ENCODE measurements at places on chromosomes 11 and 22.

DNA sequence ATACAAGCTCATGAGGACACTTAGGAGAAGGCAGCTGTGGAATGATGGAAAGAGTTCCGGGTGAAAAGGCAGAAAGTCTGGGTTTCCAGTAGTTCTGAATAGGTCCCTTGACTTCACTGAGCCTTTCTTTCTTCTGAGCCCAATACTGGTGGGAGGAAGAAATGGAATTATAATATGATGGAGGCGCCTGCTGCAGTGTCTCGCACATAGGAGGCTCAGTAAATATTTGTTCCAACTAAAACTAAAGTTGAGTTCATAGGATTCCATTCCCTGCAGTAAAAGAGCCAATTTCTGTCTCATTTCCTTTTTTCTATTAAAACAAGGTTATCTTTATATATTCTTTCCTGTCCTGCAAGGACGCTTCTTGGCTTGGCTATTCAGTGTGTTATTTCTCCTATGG lies 5.2 kb upstream of the CLMP start:
- no peak for DNase-seq

GRCh38 chr22:36277482-36278291 lies 24.8 kb downstream of the APOL1 start:
- DNase-seq, result no peak

DNA sequence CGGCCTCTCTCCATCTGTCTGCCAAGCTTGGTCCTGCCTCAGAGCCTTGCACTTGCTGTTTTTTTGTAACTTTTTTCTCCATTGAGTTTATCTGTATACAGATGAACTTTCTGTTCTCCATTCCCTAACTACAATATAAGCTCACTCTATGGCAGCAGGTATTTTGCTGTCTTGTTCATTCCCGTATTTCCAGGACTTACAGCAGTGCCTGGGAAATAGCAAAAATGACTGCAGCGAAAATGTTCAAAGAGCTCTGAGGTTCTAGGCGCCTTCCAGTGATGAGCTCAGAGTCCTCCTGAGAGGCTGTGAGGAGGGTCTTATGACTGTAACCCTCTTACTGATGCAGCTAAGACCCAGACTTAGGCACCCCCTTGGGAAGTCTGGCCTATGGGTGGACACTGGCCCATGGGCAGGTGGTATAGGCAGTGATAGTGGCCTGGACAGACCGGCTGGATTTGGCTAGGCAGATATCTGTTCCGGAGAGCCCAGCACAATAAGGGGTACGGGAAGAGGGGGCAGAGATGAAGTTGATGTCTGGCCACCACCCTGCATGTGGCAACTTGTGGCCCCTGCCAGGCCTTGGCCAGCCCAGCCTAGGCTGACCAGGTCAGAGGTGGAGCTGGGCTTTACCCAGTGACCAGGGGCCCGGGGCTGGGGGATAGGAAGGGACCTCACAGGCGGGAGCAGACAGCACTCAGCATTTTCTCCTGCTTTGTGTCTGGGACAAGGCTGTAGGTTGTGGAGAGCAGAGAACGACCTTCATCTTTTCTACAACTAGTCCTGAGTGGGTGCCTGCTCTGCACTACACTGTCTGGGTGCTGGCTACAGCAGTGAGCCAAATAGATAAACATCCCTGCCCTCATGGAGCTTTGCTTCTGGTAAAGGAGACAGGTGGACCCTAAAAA lies 4.6 kb downstream of the ATF4 start:
- no peak for DNase-seq

GRCh38 chr11:95055283-95055897 lies 6.2 kb downstream of the KDM4F start:
- DNase-seq, result no peak

- no peak for DNase-seq
Observed at GRCh38 chr11:70040452-70040851, 37.7 kb upstream of the ANO1 start.

DNA sequence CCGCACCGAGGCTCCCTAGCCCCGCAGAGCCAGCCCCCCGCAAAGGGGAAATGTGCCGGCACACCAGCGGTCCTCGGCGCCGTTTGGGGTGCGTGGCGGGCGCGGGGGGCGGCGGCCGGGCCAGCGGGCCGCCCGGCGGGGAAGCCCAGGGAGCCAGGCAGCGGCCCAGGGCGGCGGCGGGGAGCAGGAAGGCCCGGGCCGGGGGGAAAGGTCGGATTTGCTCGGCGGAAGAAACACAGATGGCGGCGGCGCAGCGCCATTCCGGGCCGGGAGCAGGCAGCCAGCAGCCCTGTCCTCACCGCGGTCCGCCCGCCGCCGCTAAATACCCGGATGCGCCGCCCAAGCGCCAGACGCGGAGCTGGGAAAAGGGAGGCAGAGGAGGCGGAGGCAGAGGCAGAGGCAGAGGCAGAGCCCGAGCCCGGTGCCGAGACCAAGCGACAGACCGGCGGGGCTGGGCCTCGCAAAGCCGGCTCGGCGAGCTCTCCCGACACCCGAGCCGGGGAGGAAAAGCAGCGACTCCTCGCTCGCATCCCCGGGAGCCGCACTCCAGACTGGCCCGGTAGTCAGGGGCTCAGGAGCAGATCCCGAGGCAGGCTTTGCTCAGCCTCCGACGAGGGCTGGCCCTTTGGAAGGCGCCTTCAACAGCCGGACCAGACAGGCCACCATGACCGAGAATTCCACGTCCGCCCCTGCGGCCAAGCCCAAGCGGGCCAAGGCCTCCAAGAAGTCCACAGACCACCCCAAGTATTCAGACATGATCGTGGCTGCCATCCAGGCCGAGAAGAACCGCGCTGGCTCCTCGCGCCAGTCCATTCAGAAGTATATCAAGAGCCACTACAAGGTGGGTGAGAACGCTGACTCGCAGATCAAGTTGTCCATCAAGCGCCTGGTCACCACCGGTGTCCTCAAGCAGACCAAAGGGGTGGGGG lies 2.6 kb upstream of the GCAT start:
- DNase-seq, result no peak

GRCh38 chr11:67510023-67510345 lies 2.0 kb upstream of the CDK2AP2 start:
- DNase-seq, result no peak

- no peak for DNase-seq
Observed at GRCh38 chr11:35337136-35337913, 82.0 kb downstream of the SLC1A2 start.

DNA sequence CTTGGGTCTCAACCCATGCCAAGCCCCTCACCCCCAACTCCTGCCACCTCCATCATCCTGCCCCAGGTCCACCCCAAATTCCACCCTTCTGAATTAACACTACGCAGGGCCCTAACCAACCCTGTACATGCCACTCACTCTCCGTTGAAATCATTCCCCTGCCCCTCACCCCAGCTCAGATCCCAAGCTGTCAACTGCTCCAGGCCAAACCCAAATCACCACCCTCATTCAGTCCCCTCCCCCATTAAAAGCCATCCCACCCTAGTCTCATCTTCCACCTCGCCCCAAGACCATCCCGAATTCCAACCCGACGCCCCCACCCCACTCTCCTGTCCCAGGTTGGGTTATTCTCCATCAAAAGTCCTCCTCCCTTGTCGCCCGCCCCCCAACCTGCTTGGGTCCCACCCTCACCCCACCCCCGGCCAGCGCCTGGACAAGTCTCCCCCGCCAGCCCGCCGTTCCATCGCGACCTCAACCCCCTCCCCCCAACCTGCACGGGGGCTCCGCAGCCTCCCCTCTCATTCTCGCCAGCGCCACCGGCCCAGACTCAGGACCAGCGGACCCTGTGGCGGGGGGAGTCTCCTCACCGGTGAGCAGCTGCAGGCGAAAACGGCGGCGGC lies 466 bp downstream of the FAM168A start:
- no peak for DNase-seq

DNA sequence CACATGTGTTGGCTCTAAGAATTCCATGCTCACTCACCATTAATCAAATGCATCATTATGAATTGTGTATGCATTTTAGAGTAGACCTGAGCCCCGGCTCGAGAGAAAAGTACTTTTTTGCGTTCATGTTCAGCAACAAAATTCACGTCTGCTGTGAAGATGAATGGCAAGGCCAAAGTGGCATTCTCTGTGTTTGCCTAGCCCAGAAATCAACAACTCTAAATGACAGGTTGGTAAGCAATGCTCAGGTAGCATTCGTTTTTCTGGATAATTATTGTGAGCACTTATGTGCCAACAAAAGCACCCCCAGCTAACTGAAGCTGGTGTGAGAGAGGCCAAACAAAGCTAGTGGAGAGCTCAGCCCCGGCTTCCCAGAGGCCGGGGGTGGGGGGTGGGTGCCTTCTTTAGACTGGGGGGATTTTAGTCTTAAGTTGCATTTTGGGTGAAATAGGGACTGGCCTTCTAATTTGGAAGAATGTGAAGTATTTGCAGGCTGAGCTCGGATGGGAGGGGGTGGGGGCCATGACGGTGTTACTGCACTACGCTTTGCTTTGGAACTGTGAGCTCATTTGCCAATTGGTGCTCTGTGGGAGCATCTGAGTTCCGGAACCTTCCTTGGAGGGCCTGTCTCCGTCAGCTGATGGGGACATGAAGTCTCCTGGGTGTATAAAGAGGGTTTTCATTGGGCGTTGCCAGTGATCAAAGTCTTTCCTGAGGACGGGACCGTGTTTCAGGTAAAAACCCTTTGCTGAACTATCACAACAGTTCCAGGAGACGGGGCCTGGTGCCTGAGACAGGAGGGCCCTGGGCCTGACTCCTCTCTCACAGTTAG lies 29.0 kb upstream of the ALX4 start:
- no peak for DNase-seq

- no peak for DNase-seq
Observed at GRCh38 chr22:40285513-40285912, 60.8 kb upstream of the ADSL start.

- no peak for DNase-seq
Observed at GRCh38 chr11:68145120-68145866, 24.1 kb upstream of the CHKA start.

GRCh38 chr11:108906826-108907225 lies 242.0 kb downstream of the DDX10 start:
- DNase-seq, result no peak

DNA sequence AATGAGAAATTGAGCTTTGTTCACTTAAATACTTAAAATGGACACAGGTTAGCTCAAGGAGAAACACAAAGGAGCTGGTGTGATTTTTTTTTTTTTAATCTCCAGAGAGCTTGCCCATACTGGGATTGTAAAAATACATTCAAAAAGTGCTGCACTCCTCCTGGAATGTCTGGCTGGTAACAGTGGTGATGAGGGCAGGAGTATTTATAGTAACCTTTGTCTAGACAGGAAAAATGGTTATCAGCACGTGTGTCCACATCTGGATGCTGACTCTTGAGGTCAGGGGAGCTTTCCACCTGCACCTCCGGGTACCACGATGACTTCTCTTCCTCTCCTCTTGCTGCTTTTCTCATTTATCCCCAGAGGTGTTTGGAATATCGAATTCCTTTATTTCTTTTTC lies 30.1 kb downstream of the EXT2 start:
- DNase-seq, result no peak

- no peak for DNase-seq
Observed at GRCh38 chr11:80167766-80168165, 726.9 kb upstream of the TENM4 start.

DNA sequence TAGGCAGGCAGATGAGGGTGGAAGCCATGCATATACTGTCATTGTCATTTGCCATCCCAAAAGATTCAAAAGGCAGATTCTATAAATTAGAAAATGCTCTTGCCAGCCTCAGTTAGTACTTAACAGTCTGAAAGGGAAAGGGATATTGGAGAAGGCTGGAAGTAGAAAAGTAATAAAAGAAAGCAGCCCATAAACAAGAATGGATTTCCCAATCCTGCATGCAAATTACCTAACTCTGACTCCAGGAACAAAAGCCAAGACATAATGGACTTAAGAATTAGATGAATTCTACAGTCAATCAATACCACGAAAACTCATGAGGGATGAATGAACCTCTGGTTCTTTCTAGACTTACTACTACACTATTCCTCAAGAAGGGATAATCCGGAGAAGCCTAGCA lies 5.9 kb downstream of the PAK1 start:
- no peak for DNase-seq

- DNase-seq, result no peak
Observed at GRCh38 chr22:27976586-27976985, 57.5 kb upstream of the PITPNB start.

- no peak for DNase-seq
Observed at GRCh38 chr11:14499178-14499559, 442 bp downstream of the COPB1 start.

GRCh38 chr22:46592390-46592872 lies 27.8 kb upstream of the GRAMD4 start:
- DNase-seq, result no peak

Data from NCI-H524 treated with DMSO at 0.1 percent for 48 hours (cell line).